ENCODE measurements at places on chromosomes 12 and 14.
A peak's percentile ranks its signal among the peaks of the same experiment; 100 is the strongest.

GRCh38 chr12:102322254-102322653 lies 124.6 kb upstream of the PMCH start:
- no peak for DNase-seq

DNA sequence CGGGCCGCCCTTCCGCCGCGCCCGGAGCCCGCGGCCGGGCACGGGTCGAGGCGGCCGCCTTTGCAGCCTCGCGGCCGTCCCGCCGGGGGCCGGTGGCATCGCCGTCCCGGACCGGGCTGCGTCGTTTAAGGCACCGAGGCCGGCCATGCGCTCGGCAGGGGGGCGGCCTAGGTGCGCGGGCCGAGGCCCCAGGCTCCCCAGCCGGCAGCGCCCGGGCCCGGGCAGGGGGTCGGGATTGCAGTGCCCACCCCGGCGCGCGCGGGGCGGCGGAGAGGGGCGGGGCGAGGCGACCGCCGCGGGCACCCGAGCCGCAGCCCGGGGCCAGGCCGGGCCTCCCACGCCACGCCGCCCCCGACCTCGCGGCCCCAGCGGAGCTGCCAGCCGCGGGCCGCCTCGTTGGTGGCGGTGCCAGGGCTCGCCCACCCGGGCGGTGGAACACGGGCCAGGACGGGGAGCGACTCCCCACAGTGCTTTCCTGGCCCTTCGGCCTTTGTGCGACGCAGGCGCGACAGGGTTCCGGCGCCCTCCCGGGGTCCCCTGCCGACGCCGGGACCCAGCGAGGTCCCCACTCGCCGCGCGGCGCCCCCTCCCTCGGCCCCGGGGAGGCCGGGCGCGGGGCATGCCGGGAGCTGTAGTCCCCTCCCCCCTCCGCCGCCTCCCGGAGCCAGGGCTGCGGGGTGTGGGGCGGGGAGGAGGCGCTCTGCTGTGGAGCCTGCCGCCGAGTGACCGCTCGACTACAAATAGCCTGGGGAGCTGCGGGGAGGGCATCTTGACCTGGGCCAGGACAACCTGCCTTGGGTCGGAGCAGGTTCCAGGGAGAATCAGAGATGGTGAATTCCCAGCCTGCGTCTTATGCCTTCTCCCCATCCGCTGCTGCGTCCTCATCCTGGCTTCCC lies 769 bp downstream of the FKBP4 start:
- peak; percentile 20 for DNase-seq

DNA sequence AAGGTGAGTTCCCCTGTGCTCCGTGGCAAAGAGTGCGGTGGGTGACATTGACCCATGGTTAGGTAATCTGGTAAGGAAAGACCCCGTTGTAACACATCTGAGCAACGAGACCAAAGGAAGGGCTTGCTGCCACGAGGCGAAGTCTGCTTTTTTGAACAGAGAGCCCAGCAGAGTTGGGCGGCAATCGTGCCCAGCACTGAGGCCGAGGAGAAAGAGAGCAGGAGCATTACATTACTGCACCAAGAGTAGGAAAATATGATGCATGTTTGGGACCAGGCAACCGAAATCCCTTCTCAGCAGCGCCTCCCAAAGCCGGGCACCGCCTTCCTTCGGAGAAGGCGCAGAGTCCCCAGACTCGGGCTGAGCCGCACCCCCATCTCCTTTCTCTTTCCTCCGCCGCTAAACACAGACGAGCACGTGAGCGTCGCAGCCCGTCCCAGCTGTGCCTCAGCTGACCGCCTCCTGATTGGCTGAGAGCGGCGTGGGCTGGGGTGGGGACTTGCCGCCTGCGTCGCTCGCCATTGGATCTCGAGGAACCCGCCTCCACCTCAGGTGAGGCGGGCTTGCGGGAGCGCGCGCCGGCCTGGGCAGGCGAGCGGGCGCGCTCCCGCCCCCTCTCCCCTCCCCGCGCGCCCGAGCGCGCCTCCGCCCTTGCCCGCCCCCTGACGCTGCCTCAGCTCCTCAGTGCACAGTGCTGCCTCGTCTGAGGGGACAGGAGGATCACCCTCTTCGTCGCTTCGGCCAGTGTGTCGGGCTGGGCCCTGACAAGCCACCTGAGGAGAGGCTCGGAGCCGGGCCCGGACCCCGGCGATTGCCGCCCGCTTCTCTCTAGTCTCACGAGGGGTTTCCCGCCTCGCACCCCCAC lies at the start of gene HIF1A:
Gene HIF1A (plus strand): TSS at position 684 of the 865 bp plus-strand sequence. CDS start 292 bp downstream, outside the sequence.
- peak; percentile 97 for DNase-seq

GRCh38 chr14:75968456-75968855 lies 13.3 kb downstream of the TGFB3 start:
- DNase-seq: no peak

GRCh38 chr14:90511795-90512328 lies 115.0 kb downstream of the CALM1 start:
- no peak for DNase-seq

DNA sequence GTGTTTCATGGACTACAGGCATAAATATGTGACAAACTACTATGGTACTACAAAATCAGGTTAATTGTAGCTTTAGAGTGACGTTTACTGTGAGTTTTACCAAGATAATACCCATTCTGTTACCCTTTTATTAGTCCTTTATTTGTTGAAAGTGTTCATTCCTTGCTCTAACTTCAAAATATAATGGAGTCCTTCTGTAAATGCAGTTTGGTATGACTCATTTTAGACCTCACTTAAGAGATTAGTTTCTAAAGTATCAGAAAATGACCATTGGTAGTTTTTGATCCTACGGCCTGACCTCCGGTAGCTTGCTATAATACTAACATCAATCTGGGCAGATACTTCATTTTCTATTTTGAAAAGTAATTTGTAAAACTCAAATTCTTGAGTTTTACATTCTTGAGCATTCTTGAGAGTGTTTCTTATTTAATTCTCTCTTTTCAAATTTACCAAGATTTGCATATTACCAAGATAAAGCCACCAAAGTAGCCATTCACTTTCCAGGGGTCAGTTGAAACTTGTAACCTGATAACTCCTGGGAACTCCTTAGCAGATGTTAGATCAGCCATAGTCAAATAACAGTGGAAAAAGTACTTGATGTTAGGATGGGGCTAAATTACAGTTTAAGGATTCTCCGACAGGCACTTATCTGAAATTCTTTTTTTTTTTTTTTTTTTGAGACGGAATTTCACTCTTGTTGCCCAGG lies 4.2 kb downstream of the HSPA2 start:
- no peak for DNase-seq

GRCh38 chr14:33612197-33612505 lies 338.7 kb downstream of the EGLN3 start:
- DNase-seq: no peak

- no peak for DNase-seq
Observed at GRCh38 chr14:87113286-87113685, 879.7 kb downstream of the GALC start.

DNA sequence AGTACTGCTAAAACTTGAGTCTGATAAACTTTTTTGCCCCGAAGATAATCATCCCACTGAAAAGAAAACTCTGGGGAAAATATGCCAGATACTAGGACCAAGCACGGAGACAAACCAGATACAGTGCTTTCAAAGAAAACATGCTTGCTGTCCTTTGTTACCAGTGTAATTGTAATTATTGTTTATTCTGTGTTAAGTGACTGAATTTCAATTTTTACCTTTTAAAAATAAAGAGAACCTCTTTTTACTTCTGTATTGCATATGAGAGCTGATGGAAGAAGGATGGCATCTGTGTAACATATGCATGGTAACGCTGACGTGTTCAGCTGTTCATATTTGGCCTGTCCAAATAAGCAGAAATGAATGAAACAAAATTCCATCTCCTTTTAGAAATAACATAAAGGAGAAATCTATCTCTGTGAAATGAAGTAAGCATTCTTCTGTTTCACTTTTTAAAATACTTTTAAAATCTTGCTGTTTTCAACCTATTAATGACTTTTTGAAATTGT lies 22.5 kb downstream of the SLC35E3 start:
- DNase-seq: no peak

- DNase-seq: no peak
Observed at GRCh38 chr14:105931808-105932483, 405.6 kb downstream of the TMEM121 start.

GRCh38 chr12:26767116-26767515 lies 65.9 kb downstream of the ITPR2 start:
- no peak for DNase-seq

DNA sequence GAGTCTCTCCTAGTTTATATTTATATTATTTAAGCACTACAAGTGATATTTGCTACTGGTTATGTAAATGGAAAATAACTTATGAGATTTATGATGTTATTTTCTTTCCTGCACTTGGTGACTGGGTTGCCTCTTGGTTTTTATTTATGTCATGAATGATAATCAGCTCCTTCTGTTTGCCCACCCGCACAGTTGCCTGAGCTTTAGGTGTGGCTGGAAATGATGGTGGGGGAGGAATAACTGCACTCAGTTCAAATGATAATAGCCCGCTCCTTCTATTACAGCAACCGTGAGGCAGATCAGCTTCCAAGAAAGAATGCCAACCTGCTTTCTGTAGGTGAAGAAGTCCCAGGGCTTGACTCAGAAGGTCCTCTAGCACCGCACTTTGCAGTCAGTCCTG lies 190.2 kb upstream of the CAND1 start:
- no peak for DNase-seq

GRCh38 chr14:29627137-29627536 lies 300.5 kb downstream of the PRKD1 start:
- no peak for DNase-seq

DNA sequence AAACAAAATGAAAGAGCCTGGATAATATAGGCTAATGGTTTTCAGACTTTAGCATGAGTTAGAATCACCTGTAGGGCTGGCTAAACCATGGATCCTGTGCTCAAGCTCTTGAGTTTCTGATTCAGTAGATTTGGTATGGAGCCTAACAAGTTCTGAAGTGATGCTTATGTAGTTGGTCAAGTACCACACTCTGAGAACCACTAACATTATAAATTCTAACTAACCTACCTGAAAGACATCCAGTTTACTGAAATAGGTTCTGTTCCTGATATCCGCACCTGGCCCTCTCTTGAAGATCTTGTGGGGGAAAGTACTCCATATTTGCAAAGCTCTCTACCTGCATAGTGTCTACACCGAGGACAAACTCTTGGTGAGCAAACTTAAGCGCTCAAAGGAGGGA lies 59.4 kb upstream of the VSX2 start:
- no peak for DNase-seq

- no peak for DNase-seq
Observed at GRCh38 chr12:74816398-74817175, 279.0 kb downstream of the ATXN7L3B start.

- DNase-seq: no peak
Observed at GRCh38 chr14:79275292-79275655, 936.0 kb downstream of the DIO2 start.

DNA sequence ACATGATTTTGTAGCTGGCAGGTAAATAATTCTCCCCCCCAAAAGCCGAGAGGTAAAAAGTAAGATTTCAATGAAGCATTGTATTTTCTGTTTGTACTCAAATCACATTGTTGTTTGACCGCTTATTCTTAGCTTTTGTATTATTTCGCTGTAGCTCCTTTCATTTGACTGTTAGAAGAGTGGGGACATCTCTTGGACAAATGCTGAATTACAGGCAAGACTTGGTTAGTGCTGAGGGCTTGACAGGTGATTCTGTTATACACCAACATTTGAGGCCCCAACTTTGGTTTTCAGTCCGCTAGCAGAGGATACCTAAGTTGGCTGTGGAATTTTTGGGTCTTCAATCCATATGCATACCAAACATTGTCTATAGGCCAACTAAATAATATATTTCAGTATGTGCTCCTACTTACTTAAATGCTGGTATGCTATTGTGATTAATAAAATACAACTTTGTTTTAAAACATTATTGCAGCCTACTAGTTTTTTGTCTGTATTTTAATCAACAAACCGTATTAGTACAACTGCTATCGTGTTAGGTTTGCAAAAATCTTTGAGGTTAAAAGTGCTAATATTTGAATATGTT lies 102.2 kb downstream of the ERC1 start:
- DNase-seq: peak; percentile 0

- no peak for DNase-seq
Observed at GRCh38 chr12:41142376-41142775, 45.7 kb upstream of the PDZRN4 start.

GRCh38 chr12:121461048-121461447 lies 61.1 kb downstream of the RNF34 start:
- no peak for DNase-seq

Data from NCI-H2227 treated with DMSO at 0.1 percent for 48 hours (cell line).